ENCODE measurements at places on chromosomes 2 and 18.

DNA sequence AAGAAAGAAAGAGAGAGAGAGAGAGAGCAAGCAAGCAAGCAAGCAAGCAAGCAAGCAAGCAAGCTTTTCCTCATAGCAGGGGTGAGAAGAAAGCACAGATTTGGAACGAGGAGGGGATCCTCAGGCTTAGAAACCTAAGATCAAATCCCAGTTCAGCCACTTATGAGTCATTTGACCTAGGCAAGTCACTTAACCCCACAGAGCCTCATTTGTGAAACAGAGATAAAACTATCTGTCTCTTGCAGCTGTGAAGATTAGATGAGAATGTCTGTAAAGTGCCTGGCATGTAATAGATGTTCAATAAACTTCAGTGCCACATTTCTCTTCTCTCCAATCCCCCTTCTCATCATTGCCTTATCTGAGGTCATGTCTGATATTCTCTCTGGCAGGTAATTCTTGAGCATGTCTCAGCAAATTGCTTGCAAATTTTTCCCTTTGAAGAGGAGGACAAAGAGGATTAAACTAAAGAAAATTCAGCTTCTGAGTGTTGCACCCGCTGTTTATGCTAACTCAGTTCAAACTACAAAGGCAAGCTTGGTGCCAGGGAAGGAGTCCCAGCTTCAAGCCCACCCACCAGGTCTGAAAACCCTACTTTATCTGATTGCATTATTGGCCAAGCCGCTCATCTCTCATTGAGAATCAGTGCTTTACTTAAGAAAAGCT lies 20.3 kb downstream of the ALK start:
- no peak for DNase-seq

DNA sequence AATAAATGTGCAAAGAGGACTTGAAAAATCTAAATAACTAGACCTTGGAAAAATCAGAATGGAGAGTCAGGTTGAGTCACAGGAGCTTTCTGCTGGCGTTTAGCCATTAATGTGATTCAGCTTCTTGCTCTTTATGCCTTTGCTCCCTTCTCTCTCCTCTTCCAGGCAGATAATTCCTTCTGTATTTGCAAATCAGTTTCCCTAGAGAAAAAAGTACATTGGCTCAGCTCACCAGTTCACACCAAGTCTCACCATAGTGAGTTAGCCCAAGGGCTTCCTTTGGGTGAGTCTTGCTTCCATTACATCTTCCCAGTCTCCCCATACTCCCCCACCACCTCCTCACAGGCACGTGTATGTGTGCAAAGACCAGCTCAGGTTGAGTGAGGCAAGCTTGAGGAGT lies 73.6 kb downstream of the CYBRD1 start:
- DNase-seq = peak; percentile 91

GRCh38 chr2:98554116-98554861 lies 54.0 kb downstream of the COA5 start:
- DNase-seq = no peak

DNA sequence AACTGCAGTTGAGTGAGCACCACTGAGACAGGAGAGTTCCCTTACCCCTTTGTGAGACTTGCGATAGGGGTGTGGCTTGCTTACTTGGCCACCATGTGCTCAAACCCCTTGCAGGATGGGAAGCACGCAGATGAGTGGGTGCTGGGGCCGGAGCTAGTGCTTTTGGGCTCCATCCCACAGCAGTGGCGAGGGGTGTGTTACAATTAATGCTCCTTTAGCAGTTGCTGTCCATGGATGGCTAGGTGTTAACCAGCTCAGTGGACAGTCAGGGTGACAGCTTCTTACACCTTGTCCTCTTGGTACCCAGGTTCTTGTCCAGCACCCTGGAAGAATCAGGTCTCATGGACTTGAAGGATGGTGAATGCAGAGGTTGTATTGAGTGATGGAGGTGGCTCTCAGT lies 103.9 kb downstream of the SH3RF3 start:
- no peak for DNase-seq

DNA sequence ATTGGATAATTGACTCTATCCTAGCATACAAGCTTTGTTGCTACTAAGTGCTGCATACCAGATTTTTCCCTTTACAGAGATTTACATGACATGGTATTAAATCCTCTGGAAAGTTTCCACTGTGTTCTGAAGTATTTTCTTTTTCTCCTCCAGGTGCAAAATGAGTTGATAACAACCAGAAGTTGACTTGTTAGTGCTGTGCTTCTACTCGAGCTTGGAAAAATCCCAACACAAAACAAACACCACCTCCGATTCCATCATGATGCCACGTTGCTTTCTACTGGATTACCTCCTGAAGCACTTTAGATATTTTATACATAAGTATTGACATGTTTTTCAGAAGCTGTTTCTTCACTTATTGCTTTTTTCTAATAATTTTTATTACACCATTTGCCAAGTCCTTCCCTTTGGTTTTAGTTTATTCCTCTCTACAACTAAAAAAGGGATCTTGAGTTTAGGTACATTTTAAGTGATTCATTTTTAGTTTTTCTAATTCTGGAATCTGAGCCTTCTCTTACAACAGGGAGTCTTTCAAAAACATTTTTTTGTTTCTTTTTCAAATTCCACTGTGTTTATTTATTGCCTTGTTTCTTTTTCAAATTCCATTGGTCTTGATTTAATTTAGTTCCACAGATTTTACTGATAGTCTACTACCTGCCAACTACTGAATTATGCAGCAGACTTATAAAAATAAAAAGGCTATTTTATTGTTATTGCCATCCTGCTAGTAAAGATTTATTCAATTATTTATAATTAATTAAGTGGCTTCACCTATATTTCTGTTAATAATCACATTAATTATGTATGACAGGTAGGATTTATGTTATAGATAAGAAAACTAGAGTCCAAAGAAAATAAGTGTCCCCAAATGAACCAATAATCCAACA lies 143.4 kb downstream of the PPP1R1C start:
- no peak for DNase-seq

DNA sequence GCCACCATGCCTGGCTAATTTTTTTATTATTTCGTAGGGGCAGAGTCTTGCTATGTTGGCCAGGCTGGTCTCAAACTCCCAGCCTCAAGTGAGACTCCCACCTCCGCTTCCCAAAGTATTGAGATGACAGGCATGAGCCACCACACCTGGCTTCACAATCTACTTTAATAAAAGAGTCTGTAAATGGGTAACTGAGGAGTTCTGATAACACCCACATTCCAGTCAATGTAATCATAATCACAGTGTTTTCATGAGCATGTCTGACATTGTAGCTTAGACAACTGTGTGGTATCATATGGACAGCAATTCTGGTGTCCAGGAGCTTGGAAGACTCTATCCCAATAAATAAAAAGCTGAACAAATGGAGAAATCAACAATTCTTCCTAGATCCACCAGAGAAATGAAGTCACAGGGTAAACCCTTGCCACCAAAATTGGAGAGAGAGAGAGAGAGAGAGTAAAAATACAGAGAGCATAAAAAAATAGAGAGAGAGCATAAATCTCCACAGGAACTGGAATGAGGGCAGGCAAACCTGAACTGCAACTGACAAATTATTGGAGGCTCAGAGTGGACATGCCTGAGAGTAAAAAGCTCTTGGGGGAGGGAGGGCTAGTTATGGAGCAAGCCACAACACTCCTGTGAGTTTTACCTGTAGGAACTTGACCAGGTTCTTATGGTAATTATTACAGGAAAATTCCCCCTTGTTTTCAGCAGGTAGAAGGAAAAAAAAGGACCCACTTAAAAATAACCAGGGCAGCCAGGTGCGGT lies 12.4 kb upstream of the NBEAL1 start:
- no peak for DNase-seq

DNA sequence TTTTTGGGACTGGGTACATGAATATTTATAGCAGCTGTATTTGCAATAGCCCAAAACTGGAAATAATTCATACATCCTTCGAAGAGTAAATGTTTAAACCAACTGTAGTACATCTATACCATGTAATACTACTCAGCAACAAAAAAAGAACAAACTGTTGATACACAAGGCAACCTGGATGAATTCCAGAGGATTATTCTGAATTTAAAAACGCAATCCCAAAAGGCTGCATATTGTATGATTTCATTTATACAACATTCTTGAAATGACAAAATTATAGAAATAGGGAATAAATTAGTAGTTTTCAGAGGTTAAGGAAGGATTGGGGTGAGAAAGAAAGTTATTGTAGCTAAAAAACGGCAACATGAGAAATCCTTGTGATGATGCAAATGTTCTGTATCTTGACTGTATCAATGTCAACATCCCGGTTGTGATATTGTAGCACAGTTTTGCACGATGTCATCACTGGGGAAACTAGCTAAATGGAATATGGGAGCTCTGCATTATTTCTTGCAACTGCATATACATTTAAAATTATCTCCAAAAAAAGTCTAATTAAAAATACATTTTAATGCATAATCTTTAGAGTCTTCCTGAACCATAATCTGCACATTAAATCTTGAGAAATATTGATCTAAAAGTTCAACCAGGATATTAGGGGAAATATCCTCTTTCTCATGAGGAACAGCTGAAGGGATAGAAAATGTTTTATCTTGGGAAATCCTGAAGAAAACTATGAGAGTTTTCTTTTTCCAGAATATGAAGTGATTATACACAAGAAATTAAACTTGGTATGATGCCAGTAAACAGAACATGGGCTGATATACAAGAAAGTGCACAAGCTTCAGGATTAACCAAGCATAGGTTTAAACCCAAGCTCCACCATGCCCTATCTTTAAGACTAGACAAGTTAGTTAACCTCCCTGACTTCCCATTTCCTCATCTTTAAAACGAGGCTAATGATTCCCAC lies 21.9 kb downstream of the EVA1A start:
- no peak for DNase-seq

- DNase-seq = no peak
Measured at GRCh38 chr2:80737047-80737446, 432.5 kb upstream of the LRRTM1 start.

DNA sequence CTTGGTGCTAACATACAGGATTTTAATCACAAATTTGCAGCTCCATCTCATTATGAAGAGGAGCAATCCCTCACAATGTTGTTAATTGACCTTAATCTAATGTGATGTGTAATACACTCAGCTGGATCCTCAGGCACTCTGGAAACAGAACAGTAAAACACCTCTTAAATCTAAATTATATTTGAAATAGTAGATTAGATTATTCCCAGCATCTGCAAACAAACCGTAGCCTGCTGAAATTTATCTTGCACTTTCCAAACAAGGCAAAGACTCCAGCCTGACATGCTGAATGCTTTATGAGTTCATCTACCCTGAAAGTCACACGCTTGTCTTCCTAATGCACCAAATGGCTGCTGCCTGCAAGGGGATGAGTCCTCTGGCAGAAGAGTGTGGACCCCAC lies 402.3 kb upstream of the GYPC start:
- no peak for DNase-seq

DNA sequence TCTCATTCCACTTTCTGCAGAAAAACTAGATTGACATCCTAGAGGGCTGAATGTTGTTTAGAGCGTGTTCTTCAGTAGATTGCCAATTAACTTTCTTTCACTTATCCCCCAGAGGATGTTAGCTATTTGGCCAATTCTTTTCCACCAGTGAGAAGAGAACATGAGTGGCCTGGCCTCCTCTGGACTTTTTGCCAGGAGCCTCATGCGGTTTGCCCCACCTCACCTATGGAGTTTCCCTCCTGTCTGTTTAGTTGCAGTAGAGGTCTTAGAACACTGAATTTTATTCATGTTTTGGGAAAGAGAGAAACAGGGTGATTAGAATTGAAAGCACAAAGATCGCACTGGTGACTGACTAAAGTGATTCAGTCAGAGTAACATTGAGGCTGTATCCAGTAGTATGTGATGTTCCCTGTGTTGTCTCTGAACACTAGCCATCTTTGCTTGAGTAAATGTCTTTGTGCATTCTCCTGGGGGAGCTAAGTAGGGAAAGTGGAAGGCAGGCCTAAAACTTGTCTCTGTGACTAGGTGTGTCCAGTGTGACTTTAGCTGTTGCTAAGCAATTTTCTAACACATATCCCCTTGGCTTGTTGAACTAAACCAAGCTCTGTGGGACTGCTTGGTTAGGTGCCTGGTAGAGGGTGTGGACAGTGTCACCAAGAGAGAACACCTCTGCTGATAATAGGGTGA lies 34.0 kb downstream of the UGP2 start:
- DNase-seq = no peak

DNA sequence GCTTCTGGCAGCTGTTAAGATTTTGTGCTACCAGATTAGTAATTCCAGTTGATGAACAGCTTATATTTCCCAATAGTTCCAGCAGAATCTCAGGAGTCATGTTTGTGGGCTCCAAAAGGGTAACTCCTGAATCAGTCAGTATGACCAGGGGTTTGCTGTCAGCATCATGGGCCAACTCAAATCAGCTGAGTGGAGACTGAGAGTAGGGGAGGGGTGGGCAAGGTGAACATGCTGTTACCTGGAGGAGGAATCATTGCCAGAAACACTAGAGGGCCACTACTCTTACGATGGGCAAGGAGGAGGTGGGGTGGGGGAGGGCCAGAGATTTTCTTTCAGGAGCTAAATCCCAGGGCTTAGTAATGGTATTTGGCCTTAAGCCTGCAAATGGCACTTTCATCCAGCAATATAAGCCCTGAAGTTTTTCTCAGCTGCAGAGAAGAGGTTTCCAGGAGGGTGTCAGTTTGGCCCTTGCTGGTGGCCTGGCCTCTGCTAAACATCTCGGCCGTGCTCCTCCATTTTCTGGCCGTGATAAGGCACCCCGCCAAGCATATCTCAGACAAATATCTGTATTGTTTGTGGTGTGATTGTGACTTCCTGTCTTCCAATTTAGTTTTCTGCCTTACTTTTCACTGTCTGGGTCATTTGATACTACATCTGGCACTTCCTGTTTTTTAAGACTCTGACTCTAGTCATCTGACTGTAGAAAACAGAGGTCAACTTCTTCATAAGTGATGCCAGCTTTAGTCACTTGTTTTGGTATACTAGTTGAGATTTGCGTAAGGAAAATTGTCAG lies 120.5 kb upstream of the CXCR4 start:
- DNase-seq = peak; percentile 44

DNA sequence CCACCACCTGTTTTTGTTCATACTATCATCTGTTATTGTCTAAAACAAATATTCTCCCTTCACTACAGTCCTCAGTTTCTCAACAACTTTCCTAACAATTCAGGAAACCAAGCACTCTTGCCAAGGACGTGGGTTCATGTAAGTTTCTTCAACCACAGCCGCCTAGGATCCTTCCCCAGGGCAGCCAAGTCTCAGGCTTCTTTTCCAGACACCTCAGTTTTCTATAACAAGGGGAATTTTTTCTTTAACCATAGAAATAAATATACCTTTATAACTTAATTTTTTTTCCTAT lies 39.4 kb upstream of the AGPS start:
- DNase-seq = peak; percentile 65

DNA sequence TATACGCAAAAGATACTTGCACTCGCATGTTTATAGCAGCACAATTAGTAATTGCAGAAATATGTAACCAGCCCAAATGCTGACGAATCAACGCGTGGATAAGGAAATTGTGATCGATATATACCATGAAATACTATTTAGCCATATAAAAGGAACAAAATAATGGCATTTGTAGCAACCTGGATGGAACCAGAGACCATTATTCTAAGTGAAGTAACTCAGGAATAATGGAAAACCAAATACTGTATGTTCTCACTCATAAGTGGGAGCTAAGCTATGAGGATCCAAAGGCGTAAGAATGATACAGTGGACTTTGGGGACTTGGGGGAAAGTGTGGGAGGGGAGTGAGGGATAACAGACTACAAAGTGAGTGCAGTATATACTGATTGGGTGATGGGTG lies 1008.0 kb upstream of the CRIM1 start:
- DNase-seq = no peak

- no peak for DNase-seq
Measured at GRCh38 chr2:166335284-166335683, 40.5 kb downstream of the SCN9A start.

- DNase-seq = no peak
Measured at GRCh38 chr2:187447336-187447735, 716 bp downstream of the CALCRL start.

Data from astrocyte of the spinal cord (primary cell).